Germinal center (tissue), 1 donor: ENCODE measurements at places on chromosomes 4 and X.

- no peak for DNase-seq
These were observed 54.9 kb downstream of the REELD1 start for GRCh38 chr4:146269228-146269653.

- DNase-seq, result no peak
These were observed 53.5 kb upstream of the PDE5A start for GRCh38 chr4:119682099-119682498.

DNA sequence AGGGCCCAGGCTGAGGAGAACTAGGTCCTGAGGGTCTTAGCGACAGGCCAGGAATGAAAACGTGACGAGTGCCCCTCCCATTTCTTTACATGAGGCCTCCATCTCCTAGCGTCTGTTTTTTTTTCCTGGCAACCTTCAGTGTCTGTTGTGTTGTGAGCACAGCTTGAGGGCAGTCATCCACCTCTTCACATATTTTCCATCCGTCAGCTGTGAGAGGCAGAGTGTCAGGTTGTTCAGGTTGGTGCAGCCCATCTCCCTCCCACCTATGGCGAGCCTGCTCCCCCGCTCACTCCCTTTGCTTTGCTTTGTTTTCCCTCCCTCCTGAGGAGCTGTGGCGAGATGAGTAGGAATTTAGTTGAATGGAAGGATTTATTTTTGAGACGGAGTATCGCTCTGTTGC is 51.7 kb upstream of the CHRNA9 start:
- DNase-seq, result no peak

GRCh38 chr4:5213087-5213595 is 161.9 kb downstream of the STK32B start:
- DNase-seq, result no peak

- no peak for DNase-seq
These were observed 36.0 kb downstream of the CDKL5 start for GRCh38 chrX:18461431-18461830.

- no peak for DNase-seq
These were observed 1911.5 kb upstream of the AGA start for GRCh38 chr4:179353786-179354185.

- no peak for DNase-seq
These were observed 197.3 kb upstream of the LNX1 start for GRCh38 chr4:53788621-53789020.

DNA sequence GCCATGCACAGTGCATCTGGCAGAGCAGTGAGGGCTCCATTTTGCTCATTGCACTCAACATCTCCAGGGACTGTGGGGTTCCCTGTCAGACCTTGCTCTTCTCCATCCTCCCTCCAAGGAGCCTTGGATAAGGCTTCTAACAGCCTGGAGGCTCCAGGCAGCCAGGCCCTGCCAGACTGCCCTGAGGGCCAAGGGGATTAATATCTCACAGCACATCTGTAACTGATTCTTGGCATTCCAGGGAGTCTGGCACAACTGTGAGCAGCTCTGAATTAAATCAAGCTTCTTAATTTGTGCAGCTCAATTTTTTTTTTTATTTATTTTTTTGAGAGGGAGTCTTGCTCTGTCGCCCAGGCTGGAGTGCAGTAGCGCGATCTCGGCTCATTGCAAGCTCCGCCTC is 224.5 kb upstream of the PGRMC2 start:
- no peak for DNase-seq
